ENCODE measurements at places on chromosomes 5 and 9. TPM values are rescaled to one million over a fixed set of nuclear protein-coding genes. Genes with fewer than 3 reads are reported as not detected.

The PRRX2 gene
- total RNA-seq: not detected

The FST gene
- 6.1 TPM for total RNA-seq

- no peaks in the 10 kb centered on the region for H3K4me1 ChIP-seq
- no peaks in the 10 kb centered on the region for H3K36me3 ChIP-seq
- no peak overlapping the region for H3K27ac ChIP-seq
Observed at GRCh38 chr5:28862137-28862859, 1823.9 kb upstream of the CDH9 start.

The HIGD2A gene
- 201 TPM for total RNA-seq

Measured in sigmoid colon (tissue), 7 donors.